Thyroid gland (tissue), 4 donors: ENCODE measurements at places on chromosomes 2 and 18.

DNA sequence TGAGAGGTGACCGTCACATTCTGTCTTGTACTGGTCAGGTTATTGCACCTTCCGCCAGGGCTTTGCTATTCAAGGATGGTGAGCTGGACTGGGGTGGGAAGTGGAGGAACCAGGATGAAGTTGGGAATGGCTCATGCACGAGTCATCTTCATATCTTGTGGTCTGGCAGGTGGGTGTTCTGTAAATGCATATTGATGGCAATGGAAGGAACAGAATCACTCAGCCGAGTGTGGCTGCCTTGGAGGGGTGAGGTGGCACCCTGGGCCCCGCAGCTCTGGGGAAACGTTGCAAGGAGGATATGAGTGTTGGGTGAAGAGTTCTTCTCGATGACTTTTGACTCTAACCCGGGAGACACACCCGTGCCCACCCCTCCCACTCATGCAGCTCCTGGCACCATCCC is 1.2 kb downstream of the NEU2 start:
- DNase-seq = no peak

DNA sequence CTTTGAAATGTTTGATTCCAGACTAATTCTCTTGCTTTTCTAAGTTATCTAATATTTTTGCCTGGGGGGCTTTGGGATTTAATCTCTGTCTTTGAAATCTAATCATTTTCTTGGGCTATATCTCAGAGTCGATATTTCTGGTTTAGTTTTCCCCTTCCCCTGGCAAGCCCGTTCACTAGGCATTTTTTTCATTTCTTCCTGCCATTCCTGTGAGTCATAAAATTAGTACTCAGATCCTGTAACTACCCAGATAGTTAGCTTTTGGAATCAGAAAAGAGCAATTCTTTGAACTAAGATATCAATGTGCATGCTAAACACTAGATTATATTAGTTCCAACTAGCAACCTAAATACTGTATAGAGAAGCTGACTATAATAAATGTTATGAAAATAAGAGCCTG is 29.4 kb upstream of the RNF149 start:
- DNase-seq = no peak

GRCh38 chr18:50298443-50299284 is 11.2 kb upstream of the CXXC1 start:
- peak; percentile 1 for DNase-seq

DNA sequence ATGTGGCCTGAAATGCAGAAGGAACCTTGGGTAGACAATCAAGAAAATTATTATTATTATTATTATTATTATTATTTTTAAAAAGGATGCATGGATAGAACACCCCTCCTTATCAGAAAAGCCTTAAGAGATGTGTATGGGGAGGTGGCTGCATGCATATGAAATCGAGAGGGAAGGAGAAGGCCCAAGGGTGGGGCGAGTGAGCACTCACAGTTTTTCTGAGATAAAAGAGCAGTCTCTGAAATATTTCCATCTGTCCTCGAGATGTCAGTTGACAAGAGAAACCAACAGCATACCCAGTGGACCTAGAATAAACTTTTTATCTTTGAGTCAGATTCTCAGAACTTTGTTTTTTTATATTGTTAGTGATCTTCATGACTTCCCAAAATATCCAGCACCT is 282.9 kb downstream of the GPD2 start:
- DNase-seq = no peak

DNA sequence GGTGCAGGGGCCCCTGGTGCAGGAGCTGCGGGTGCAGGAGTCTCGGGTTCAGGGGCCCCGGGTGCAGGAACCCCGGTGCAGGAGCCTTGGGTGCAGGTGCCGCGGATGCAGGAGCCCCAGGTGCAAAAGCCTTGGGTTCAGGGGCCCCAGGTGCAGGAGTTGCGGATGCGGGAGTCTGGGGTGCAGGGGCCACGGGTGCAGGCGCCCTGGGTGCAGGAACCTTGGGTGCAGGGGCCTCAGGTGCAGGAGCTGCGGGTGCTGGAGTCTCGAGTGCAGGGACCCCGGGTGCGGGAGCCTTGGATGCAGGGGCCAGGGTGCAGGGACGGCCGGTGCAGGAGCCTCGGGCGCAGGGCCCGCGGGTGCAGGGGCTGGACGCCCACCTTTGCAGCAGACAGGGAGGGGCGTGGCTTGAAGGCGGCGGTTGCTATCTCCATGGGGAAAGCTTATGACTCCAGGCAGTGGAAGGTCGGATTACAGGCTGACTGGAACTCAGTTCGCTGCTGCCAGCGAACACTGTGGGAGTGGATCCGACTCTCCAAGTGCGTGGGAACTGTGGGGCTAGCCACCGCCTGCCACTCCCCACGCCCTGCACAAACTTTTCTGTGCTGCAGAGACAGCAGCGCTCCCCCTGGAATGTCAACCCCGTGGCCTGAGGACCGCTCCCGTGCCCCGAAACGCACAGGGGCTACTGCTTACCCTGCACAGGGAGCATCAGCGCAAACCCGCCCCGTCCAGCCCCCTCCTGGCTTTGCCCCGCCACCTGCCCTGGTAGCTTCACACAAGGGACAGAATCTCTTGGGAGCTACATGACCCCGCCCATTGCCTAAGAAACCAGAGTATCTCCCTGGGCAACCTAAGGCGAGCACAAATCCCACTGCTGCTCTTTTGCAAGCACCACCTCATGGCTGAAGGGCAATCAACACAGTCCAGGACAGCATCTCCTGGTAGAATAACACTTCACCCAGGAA is 40.3 kb downstream of the COPS9 start:
- DNase-seq = no peak

DNA sequence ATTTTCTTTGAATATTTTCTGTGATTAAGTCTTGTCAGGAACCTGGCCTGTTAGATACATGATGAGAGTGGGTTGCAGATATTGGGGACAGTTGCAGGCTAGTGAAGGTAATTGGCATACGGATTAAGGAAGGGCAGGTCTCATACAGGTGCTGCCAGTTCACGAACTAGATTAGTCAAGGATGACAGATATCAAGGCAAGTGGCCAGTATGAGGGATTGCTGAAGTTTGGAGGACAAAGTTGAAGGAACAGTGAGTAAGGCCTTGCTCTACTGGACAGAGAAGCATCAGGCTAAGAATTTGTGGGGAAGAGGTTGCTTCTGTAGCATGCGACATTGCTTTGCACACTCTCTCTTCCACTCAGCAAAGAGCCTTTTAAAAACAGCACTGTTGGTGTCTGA is 12.8 kb upstream of the NCOA1 start:
- no peak for DNase-seq

DNA sequence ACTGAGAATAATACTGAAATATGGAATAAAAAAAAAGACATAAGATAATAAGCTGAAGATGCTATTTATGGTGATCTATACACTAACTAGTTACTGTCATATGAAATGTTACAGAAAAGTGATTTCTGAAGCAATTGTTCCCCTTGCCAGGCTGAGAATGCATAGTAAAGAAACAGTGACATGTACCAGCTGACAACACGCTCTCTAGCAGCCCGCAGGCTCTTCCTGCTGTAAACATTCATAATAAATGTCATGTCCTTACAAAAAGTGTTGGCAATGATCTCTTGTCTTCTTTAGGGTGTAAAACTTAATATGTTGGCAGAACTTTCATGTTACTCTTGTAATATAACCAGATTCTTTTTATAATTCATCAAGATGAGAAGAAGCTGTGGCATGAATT is 1171.3 kb downstream of the DSC3 start:
- DNase-seq = no peak

DNA sequence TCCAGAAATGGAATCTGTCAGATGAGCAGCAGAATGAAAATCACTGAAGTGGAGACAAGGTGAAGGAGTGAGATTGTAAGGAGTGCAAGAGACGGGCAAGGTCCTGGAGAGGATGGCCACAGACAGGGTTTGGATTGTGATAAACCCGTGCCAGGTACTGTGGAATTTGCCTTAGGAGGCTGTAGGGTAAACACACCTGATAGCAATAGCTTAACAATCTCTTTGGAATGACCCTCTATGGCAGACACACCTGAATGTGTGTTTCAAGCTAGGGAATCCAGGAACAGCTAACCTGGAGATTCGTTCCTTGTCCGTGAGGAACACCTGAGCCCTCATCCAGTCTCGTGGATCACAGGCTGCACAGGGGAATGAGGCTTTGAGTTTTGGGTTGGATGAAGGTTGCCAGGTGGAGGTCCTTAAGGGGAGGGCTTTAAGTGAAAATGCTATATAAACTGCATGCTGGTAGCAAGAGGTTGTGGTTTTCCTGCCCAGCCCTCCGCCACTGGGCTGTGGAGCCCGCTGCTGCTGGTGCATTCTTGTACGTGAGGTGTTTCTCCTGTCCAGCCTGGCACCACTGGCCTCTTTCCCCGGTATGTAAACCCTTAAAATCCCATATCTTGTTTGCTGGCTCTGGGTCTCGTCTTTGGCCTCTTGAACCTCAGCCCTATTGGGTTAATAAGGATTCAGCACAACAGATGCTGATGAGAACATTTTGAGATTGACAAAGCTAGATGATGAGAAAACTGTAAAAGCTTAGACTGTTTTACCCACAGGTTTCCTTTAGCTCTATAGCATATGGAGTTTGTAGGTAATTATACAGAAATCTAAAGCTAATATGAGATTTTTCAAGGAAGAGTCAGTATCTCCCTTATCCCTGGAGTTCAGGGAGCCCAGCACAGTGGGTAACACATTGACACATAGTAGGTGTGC is 117.9 kb downstream of the ARHGAP15 start:
- DNase-seq = no peak

- DNase-seq = peak; percentile 66
Observed at GRCh38 chr2:222433332-222434173, 9.2 kb downstream of the SGPP2 start.
